Cerebellum (tissue), 4 donors: ENCODE measurements at places on chromosomes 1 and 21.
A peak's percentile ranks its signal among the peaks of the same experiment; 100 is the strongest.

GRCh38 chr1:116318897-116319296 is 54.1 kb upstream of the ATP1A1 start:
- no peak for DNase-seq

DNA sequence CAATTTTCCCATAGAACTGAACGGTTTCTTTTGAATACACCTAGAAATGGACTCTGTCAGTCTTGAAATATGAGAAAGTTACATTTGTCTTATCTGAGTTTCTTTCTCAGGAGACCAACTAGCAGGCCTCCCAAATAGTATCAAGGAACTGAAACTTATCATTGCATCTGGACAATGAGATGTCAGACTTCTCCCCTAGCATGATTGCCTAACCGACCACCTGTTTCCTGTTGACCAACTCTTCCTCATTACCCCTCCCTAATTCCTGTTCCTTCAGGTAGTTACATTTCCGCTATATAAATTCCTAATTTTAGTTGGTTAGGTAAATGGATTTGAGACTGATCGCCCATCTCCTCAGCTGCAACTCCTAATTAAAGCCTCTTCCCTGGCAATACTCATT is 1587.3 kb downstream of the NCAM2 start:
- DNase-seq: no peak

DNA sequence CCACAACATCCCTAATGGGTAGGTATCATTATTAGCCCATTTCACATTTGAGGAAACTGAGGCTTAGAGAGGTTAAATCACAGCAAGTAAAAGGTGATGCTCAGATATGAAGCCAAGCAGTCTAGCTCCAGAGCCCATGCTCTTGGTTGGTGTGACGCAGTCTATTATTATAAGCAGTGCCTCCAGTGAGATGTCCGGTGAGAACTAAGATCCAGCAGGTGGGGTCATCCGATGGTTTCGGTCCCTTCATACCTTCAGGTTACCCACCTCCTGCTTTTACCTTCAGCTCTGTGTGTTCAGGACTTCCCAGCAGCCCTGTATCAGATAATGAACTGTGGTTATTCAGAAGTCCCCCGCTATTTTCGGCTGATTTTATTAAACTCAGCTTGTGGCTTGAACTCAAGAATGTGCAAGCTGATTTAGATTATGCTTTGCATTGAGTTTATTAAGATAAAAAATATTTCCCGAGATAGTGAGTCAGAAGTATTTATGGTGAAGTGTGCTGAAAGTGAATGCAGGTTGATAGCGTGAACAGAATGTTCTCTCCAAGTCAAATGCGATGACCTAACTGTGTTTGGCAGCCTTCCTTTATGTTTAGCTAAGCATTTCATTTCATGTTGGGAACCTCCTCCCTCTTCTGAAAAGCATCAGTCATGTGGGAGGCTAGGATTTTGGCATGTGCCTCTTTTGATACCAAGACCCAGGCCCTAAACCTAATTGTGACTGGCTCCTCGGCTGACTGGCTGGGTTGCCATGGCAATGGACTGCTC is 160.9 kb upstream of the UBE2U start:
- DNase-seq: peak; percentile 57

- no peak for DNase-seq
Measured at GRCh38 chr1:98644510-98644909, 17.0 kb upstream of the SNX7 start.

DNA sequence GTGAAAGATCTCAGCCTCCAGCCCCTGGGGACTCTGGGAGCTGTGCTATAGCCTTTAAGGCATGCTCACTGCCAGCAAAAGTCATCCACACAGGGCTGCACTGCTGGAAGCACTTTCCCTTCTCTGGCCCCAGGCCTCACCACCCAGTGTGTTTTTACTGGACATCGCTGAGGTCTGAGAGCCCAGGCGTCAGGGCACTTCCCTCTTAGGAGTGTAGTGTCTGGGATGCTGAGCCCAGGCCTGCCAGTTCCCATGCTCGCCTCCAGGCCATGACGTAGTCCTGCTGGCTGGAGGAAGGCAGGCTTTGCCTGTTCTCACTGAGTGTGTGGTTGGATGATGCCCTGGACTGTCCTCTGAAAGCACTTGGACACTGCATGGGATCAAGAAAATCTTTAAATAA is 101.2 kb downstream of the GDAP2 start:
- DNase-seq: no peak

- DNase-seq: peak; percentile 84
Measured at GRCh38 chr1:178724728-178725465, at the start of gene RALGPS2. TSS of gene RALGPS2 (plus strand) at chr1:178725244. CDS start at chr1:178776765, 51,521 bp downstream.

GRCh38 chr1:87578464-87578863 is 249.8 kb downstream of the LMO4 start:
- no peak for DNase-seq

- DNase-seq: no peak
Measured at GRCh38 chr1:43987159-43987902, 4.1 kb upstream of the CCDC24 start.

DNA sequence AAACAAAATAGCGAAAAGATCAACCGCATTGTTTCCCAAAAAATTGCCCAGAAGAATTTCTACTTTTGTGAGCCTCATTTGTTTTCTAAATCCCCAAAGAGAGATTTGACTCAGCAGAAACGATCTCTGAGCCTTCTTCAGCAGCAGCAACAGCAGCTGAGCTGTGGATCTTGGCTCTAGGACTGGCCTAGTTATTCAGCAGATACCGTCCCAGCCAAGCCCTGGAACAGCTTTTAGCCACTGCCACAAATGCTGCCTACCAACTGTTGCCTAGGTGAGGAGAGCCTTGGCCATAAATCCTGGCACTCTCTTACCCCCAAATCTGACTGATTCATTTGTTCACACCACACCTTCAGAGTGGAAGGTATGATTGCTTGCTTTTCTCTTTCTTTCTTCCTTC is 320.1 kb downstream of the TGFB2 start:
- peak; percentile 5 for DNase-seq

DNA sequence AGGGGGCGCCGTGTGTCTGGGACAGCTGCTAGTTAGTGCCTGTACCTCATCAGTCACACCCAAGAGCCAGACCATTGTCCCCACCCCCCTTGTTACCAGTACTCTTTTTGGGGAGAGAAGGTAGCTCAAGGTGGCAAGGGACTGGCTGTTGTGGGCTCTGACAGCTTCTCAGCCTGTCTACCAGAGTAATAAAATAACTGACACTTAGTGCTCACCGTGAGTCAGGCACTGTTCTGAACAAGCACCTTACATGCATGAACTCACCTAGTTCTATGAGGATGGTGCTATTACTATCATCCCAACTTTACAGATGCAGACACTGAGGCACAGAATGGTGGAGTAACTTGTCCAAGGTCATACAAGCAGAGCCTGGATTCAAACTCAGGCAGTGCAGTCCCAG is 34.7 kb downstream of the IER5 start:
- no peak for DNase-seq

DNA sequence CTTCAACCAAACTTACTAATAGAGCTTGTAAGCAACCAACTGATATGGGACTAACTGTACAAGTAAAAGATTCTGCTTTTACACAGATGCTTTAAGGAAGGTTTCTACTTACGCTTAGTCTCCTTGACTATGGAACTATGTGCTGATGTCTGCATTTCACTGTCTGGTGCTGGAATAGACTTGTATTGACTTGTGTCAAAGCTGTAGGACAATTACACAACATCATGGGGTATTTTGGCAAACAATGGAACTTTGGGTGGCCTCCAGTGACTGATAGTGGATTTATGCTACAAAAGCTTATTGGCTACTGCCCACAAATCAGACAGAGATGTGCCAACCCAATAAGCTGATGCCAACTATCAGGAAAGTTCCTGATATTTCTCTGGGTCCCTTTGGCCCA is 10.6 kb downstream of the CBR1 start:
- DNase-seq: no peak

DNA sequence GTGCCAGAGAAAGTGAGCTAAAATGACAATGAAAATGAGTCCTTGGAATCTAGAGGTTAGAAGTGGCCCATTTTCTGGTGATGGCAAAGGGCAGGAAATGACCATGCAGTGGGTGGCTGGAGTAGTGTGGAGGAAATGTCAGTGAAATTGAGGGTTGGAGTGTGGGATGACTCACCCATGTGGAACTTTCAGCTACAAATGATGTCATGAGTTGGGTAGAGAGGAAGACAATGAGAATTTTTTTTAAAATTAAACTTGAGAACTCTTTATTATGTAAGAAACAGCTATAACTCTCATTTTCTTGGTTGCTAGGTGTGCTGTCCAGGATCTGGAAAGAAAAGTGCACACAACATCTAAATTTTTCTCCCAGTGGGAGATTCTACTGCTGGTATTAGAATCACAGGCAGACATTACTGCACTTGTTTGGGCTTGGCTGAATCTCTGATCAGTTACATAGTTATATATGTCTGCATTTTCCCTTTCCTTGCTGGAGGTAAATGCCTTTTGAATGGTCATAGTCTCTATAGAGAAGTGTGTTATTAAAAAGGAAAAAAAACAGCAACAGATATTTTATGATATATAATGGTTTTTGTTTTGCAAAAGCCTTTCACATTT is 56.8 kb upstream of the GNG12 start:
- no peak for DNase-seq

- no peak for DNase-seq
Measured at GRCh38 chr1:10906866-10907519, 105.5 kb upstream of the TARDBP start.

GRCh38 chr1:162070094-162070748 is 730 bp downstream of the NOS1AP start:
- DNase-seq: no peak

DNA sequence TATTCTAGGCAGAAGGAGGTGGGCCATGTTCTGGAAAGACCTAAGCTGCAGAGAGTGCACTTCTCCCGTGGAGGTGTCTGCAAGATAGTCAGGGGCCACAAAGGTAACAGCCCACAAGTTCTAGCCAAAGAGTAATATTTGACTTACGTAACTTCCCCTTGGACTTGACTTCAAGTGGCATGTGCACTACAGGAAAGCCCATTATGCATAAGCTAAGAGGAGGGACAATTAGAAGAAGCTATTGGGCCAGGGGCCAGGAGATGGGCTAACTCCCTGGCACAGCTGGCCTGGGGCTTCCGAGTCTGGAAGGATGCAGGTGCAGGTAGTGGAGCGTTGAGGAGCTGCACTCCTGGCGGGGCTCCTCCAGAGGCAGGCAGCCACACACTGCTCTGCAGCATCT is 58.3 kb downstream of the ERG start:
- no peak for DNase-seq

GRCh38 chr21:31133243-31133830 is 95.1 kb upstream of the KRTAP19-8 start:
- no peak for DNase-seq

DNA sequence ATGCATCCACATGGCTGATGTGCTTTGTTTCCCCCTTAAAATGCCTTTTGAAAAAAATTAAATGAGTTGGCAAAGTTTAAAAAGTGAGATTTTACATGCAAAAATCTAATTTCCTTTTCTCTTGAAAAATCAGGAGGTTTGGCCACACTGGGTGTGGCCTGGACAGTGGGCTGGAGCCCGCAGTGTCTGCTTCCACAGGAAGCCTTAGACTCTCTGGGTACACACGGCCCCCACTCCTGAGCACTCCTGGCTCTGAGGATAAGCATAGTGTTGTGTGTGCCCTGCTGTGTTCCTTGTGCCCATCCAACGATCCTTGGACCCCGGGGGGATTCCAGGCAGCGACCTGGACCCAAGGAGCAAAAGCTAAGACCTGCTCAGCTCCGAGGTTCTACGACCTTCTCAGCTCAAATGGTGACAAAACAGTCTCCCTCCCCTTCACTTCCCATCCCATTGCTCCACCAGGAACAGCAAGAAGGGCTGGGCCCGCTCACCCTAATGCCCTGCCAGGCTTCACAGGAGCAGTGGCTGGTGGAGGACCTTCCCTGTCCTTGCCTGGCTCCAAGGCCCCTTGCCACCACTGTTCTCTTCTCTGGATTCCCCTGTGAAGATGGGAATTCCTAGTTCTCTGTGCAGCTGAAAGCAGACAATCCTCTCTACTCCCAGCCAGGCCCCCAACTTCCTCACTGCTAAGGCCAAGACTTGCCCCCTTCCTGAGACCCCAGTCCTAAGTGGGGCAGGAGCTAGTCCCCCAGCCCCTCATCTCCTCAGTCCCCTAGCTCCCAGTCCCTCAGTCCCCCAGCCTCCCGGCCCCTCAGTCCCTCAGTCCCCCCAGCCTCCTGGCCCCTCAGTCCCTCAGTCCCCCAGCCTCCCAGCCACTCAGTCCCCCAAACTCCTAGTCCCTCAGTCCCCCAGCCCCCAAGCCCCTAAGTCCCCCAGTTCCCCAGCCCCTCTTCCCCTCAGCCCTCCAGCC is 395.8 kb downstream of the PTPRU start:
- DNase-seq: no peak

GRCh38 chr1:76238094-76238628 is 163.6 kb downstream of the ST6GALNAC3 start:
- DNase-seq: no peak

DNA sequence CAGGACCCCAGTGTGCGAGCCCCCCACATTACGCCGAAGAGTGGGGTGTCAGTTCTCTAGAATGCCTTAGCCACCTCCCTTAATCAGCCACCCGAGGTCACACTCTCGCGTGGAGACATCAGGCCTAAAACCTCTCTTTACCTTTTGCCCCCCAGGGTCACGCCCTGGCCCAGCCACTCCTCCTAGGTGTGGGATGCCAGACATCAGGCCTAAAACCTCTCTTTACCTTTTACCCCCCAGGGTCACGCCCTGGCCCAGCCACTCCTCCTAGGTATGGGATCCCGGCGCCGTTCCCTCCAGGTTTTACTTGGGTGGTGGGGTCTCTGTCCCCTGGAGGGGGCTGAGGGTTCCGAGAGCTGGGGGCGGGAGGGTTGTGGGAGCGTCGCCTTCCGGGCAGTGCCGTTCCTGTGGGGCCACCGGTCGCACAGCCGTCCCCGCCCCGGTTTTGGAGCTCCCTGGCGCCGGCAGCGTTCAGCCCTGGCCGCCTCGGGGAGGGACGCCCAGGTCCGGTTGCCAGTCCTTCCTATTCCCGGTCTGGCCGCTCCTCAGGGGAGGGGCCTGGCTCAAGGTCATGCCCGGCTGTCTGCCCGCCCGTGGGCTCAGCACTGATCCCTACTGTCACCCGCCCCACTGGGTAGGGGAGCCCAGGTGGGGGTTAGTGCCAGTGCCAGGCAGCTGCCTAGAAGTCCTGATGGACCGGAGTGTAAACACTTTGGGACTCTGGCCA is 882 bp downstream of the VPS13D start:
- peak; percentile 36 for DNase-seq

GRCh38 chr1:113534875-113535274 is 144.6 kb downstream of the MAGI3 start:
- no peak for DNase-seq

DNA sequence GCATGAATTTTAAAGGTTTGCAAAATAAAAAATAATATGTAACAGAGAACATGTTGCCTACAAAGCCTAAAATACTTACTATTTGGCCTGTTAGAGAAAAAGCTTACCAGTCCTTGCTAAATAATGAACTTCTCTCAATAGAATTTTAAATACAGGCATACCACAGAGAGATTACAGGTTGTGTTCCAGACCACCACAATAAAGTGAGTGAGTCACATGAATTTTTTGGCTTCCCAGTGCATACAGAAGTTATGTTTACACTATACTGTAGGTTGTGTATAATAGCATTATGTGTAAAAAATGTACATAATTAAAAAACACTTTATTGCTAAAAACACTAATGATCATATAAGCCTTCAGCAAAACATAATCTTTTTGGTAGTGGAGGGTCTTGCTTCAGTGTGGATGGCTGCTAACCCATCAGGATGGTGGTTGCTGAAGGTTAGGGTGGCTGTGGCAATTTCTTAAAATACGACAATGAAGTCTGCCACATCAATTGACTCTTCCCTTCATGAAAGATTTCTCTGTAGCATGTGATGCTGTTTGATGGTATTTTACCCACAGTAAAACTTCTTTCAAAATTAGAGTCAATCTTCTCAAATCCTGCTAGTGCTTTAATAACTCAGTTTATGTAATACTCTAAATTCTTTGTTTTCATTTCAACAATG is 48.6 kb downstream of the SCYL3 start:
- no peak for DNase-seq

GRCh38 chr1:230568008-230568407 is 74.3 kb upstream of the COG2 start:
- no peak for DNase-seq
